ENCODE measurements at places on chromosomes 13 and 19. TPM values are rescaled to one million over a fixed set of nuclear protein-coding genes. Genes with fewer than 3 reads are reported as not detected.

- peaks cover 33% of the 10 kb centered on the region for H3K27me3 ChIP-seq
- peaks cover 38% of the 10 kb centered on the region for H3K36me3 ChIP-seq
- no peaks in the 10 kb centered on the region for H3K4me1 ChIP-seq
These were observed at the start of gene WDR88 for GRCh38 chr19:33132021-33132420. Gene WDR88 (plus strand): TSS chr19:33132114. CDS start chr19:33132170, 56 bp downstream.

The OR7A5 gene
- not detected for total RNA-seq

DNA sequence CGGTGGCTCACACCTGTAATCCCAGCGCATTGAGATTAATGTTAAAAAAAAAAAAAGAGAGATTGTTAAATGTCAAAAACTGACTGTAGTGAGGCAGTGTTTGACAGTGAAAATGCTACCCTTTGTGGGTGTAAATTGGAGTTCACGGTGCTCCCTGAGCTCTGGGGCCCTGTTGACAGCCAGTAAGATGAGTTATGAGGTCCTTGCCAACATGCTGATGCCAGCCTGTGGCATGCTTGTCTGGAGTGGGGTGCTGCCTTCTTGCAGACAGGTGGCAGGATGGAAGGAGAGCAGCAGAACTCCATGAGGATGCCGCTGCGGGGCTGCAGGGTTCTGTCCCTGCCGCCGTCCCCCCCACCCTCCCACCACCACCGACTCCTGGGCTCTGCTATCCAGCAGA, 25.9 kb downstream of the PRAM1 start:
- no peak overlapping the region for H3K4me3 ChIP-seq
- DNase-seq = no peak
- H3K27ac ChIP-seq = peak overlapping the region; percentile 78
- peaks cover 76% of the 10 kb centered on the region for H3K36me3 ChIP-seq
- H3K27me3 ChIP-seq = no peaks in the 10 kb centered on the region

DNA sequence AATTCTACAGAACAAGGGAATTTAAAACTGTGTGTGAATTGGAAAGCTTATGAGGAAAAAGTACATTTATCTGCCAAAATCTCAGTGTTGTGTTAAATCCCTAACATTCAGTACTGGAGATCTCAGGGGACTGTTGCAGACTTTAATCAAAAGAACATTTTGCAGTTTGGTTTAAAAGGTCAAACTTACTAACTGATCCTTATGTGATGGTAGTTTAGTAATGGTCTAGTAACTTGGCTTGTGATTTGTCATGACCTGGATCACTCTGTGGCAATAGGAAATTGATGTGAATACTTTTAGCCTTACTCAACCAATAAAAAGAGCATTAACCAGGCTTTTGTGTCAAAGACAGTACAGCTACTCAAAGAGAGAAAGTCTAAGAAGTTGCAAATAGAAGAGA, 862.1 kb upstream of the MIR17HG start:
- H3K36me3 ChIP-seq = no peaks in the 10 kb centered on the region
- H3K4me1 ChIP-seq = peaks cover 11% of the 10 kb centered on the region
- DNase-seq = no peak
- H3K27me3 ChIP-seq = no peaks in the 10 kb centered on the region

The SELENOW gene
- 1,019 TPM for total RNA-seq

The ADPRHL1 gene
- total RNA-seq = 484 TPM

- peaks cover 7% of the 10 kb centered on the region for H3K36me3 ChIP-seq
- H3K27ac ChIP-seq = peak overlapping the region; percentile 98
- H3K27me3 ChIP-seq = no peaks in the 10 kb centered on the region
- H3K4me3 ChIP-seq = peak overlapping the region; percentile 90
- peaks cover 93% of the 10 kb centered on the region for H3K4me1 ChIP-seq
These were observed 10.3 kb downstream of the CIC start for GRCh38 chr19:42279155-42279901.

- no peak for DNase-seq
- no peaks in the 10 kb centered on the region for H3K27me3 ChIP-seq
- peaks cover 10% of the 10 kb centered on the region for H3K4me1 ChIP-seq
- H3K27ac ChIP-seq = peak overlapping the region; percentile 22
- H3K36me3 ChIP-seq = no peaks in the 10 kb centered on the region
These were observed 103.7 kb upstream of the EDNRB start for GRCh38 chr13:78022164-78022877.

GRCh38 chr13:89755729-89756492, 1591.6 kb upstream of the MIR17HG start:
- DNase-seq = no peak
- no peaks in the 10 kb centered on the region for H3K4me1 ChIP-seq
- no peak overlapping the region for H3K27ac ChIP-seq
- H3K4me3 ChIP-seq = no peak overlapping the region
- H3K27me3 ChIP-seq = no peaks in the 10 kb centered on the region

- H3K4me1 ChIP-seq = peaks cover 6% of the 10 kb centered on the region
- no peaks in the 10 kb centered on the region for H3K36me3 ChIP-seq
- DNase-seq = no peak
- no peak overlapping the region for H3K4me3 ChIP-seq
- H3K27ac ChIP-seq = no peak overlapping the region
These were observed 25.9 kb downstream of the FAM216B start for GRCh38 chr13:42807241-42807640.

GRCh38 chr19:47096721-47097120, 16.9 kb downstream of the ZC3H4 start:
- peak overlapping the region; percentile 80 for H3K27ac ChIP-seq
- H3K4me3 ChIP-seq = no peak overlapping the region
- H3K4me1 ChIP-seq = peaks cover 74% of the 10 kb centered on the region
- no peaks in the 10 kb centered on the region for H3K27me3 ChIP-seq
- peak; percentile 40 for DNase-seq

The CEACAM21 gene
- total RNA-seq = 0.60 TPM

- H3K27ac ChIP-seq = peak overlapping the region; percentile 95
- DNase-seq = peak; percentile 49
- no peak overlapping the region for H3K4me3 ChIP-seq
- H3K27me3 ChIP-seq = no peaks in the 10 kb centered on the region
- H3K4me1 ChIP-seq = peaks cover 92% of the 10 kb centered on the region
These were observed 48.9 kb downstream of the DNM2 start for GRCh38 chr19:10766671-10767201.

GRCh38 chr19:869245-870177, 10.0 kb downstream of the CFD start:
- peaks cover 18% of the 10 kb centered on the region for H3K36me3 ChIP-seq
- H3K27me3 ChIP-seq = no peaks in the 10 kb centered on the region

The ZNF527 gene
- 6.2 TPM for total RNA-seq

DNA sequence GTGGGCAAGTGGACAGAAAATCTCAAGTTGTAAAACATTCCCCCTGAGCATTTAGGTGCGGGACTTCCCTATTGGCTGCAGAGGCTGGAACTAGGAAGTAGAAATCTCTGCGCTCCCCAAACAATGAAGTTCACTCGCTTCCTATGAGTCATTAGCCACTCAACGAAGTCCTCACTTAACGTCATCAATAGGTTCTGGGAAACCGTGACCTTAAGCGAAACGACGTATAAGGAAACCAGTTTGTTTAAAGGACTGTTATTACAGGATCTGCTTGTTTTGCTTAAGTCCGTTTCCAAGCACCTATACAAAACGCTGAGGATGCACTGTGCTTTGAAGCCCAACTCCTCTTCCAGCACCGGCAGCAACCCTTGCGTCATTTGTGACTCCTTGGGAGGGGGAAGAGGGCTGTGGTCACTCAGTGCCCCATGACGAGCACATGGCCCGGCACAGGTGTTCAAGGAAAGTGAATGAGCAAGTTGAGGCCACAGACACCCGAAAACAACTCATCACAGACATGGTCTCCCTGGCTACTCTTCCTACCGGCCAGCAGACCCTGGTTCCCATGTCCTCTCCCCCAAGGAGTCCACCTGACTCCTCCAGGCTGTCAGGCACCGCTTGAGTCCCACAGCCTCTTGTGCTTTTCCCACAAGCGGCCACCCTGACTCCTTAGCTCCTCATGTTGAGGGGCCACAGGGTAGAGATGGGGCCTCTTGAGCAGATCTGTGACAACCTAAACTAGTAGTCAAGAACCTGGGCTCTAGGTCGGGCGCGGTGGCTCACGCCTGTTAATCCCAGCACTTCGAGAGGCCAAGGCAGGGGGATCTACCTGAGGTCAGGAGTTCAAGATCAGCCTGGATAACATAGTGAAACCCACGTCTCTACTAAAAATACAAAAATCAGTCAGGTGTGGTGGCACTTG, 4.8 kb downstream of the RPS16 start:
- no peak for DNase-seq
- H3K36me3 ChIP-seq = peaks cover 32% of the 10 kb centered on the region
- H3K27ac ChIP-seq = peak overlapping the region; percentile 73
- H3K4me1 ChIP-seq = peaks cover 53% of the 10 kb centered on the region
- no peaks in the 10 kb centered on the region for H3K27me3 ChIP-seq

The ZNF766 gene
- total RNA-seq = 9.2 TPM
